ENCODE measurements at places on chromosomes 2 and 18.

DNA sequence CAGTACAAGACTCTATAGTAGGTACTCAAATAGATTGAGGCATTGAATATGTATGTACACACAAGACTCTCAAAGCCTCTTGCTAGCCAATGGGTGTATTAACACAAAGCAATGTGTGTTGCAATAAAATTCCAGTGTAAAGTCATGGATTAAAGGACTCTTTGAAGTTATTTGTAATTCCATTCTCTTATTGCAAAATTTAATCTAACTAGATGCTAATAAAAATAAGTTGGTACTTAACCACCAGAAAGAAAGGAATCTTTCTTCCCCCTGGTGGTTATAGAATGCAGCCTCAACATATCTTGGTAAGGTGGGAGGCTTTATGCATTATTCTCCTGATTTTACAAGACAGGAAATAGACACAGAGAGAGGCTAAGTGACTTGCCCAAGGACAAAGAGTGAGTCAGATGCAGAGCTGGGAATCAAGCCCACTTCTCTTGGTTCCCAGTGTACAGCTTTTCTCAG lies 18.0 kb downstream of the LRP1B start:
- DNase-seq = no peak

DNA sequence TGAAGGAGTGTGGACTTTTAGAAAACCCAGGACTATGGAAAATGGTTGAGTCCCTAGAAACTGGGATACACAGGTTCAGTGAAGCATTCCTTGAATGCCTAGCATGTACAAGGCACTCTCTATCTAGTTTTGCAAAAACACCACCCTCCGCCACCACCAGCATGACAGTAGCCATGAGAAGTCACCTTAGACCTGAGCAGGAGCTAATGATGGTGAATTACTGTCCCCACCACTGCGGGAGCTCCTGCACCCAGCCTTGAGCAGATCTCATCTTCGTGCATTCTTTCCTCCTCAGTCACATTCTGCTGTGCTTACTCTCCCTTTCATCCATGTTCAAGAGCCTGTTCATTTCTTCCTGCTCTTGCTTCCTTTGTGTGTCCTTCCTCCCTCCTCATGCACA lies 86.2 kb upstream of the ZNF516 start:
- DNase-seq = no peak

DNA sequence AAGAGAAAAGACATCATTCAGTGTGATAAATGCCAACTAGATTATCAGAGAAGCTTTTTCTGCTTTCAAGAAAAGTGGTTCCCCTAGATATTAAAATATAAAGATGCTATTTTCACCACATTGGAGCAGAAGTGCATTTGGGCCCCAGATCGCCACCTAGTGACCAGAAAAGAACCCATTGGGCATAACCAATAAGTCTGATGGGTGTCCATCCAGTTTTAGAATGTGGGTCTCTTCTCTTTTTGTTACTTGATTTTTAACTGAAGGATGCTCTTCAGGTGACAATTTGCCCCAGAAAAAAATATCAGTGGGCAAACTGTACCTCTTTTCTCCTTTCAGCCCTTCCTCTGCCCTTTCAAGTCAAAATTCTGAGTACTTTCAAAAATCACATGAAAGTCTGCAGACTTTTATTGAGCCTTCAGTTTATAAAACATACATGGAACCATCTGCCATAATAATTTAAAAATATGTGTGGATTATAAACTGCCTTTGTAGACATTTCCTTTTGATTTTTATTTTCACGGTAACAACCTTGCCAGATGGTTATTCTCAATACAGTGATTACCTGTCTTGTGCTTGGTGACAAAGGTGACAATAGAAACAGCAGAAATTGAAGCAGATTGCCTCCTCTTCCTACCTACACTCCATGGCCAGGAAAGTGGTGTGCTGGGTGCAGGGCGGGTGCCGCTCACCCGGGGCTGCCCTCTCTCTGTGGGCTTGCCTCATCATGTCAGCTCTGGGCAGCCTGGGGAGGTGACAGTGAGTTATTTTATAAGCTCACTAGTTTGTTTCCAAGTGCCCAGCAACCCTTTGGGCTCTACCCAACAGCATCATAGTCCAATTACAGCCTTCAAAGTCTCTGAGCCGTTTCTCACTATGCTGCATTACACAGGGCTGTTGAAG lies 124.5 kb downstream of the DCDC2C start:
- no peak for DNase-seq

GRCh38 chr2:28915939-28916338 lies 21.5 kb downstream of the WDR43 start:
- DNase-seq = no peak

Measured in stimulated activated naive CD4-positive, alpha-beta T cell (primary cell).